Activated T-cell treated with anti-CD3 and anti-CD28 coated beads, Interleukin-2, amount 50 U/mL, for 72 hours (primary cell): ENCODE measurements at places on chromosomes 2 and 18. TPM values are rescaled to one million over a fixed set of nuclear protein-coding genes. Genes with fewer than 3 reads are reported as not detected.

The CD226 gene
- total RNA-seq, result 73.7 TPM

The HOXD8 gene
- total RNA-seq, result not detected

The MYO1B gene
- total RNA-seq, result 24.4 TPM

- no peaks in the 10 kb centered on the region for H3K36me3 ChIP-seq
- H3K4me1 ChIP-seq, result no peaks in the 10 kb centered on the region
- no peak overlapping the region for H3K27ac ChIP-seq
- no peaks in the 10 kb centered on the region for H3K27me3 ChIP-seq
- DNase-seq, result no peak
These were observed 2190.2 kb upstream of the PIK3C3 start for GRCh38 chr18:39764873-39765272.

DNA sequence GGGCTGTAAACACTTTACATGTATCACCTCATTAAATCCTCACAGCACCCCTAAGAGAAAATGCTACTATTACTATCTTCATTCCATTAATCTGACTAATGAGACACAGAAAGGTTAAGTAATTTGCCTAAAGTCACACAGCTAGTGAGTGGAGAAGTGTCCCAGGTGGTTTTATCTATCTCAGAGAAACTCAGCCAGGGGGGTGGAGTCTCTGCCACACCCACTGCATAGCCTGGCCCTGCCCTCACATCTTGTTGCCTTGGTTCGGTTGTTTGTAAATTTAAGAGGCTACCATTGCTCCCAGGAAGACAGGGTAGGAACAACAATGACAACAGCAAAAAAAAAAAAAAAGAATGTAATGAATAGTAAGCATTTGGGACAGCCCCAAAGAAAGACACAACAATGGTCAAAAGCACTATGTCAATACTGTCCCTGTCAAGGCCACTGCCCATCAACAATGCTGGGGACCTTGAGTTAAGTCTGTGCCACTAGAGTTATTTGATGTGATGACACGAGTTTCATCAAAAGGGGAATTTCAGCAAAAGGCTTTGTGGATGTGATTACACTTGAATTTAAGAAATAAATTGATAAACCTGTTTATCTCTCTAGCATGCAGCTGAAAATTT is 17.5 kb downstream of the CYRIA start:
- H3K27ac ChIP-seq, result no peak overlapping the region
- no peak for DNase-seq
- no peaks in the 10 kb centered on the region for H3K36me3 ChIP-seq
